B cell (primary cell): ENCODE measurements at places on chromosomes 11 and 22. TPM values are rescaled to one million over a fixed set of nuclear protein-coding genes. Genes with fewer than 3 reads are reported as not detected.

The LRRC56 gene
- polyA plus RNA-seq: 6.6 and 11.8 TPM in 2 replicates

The NXPE1 gene
- polyA plus RNA-seq: not detected in 2 replicates

The DDI1 gene
- not detected in 2 replicates for polyA plus RNA-seq

The HBB gene
- 69.7 and 1,053 TPM in 2 replicates for polyA plus RNA-seq

The EFCAB6 gene
- 0.10 TPM in 1 of 2 replicates, not detected in the other for polyA plus RNA-seq

The SMIM35 gene
- 1.3 TPM in 2 replicates for polyA plus RNA-seq
